Adrenal gland (tissue), 19 donors: ENCODE measurements at places on chromosomes 2 and 18. TPM values are rescaled to one million over a fixed set of nuclear protein-coding genes. Genes with fewer than 3 reads are reported as not detected.
A peak's percentile ranks its signal among the peaks of the same experiment; 100 is the strongest.

Gene C1GALT1C1L
- total RNA-seq = 0.71 TPM

Gene MERTK
- 152 TPM for total RNA-seq

Gene TBR1
- total RNA-seq = not detected

Gene HOXD4
- 8.1 TPM for total RNA-seq

Gene COL4A4
- total RNA-seq = 26.7 TPM

- no peak overlapping the region for H3K27ac ChIP-seq
- no peaks in the 10 kb centered on the region for H3K36me3 ChIP-seq
- H3K4me3 ChIP-seq = no peak overlapping the region
- peak; percentile 75 for DNase-seq
- H3K4me1 ChIP-seq = no peaks in the 10 kb centered on the region
Observed at GRCh38 chr2:55490554-55490953, 29.0 kb upstream of the CFAP36 start.

GRCh38 chr2:4175343-4175742 lies 472.0 kb downstream of the DCDC2C start:
- H3K27ac ChIP-seq = no peak overlapping the region
- no peak overlapping the region for H3K4me3 ChIP-seq
- no peaks in the 10 kb centered on the region for H3K4me1 ChIP-seq
- DNase-seq = no peak
- no peaks in the 10 kb centered on the region for H3K36me3 ChIP-seq

DNA sequence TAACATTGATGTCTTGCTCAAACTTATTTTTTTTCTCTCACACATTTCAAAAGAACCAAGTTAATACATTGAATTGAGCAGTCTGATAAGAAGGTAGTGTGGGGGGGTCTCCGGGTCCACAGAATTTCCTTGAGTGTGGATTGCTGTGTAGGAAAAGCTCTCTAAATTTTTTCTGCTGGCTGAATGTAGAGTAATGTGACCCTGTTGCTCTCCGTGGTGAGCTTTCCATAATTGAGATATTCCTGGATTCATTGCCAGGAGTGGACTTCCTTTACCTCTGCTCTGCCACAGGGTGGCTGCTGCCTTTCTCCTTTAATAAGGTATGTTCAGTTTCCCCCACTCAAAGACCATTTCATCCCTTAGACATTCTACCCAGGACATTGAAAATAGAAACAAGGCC lies 50.9 kb downstream of the PKP4 start:
- no peaks in the 10 kb centered on the region for H3K36me3 ChIP-seq
- H3K4me3 ChIP-seq = no peak overlapping the region
- DNase-seq = no peak
- no peaks in the 10 kb centered on the region for H3K27me3 ChIP-seq
- H3K27ac ChIP-seq = no peak overlapping the region

DNA sequence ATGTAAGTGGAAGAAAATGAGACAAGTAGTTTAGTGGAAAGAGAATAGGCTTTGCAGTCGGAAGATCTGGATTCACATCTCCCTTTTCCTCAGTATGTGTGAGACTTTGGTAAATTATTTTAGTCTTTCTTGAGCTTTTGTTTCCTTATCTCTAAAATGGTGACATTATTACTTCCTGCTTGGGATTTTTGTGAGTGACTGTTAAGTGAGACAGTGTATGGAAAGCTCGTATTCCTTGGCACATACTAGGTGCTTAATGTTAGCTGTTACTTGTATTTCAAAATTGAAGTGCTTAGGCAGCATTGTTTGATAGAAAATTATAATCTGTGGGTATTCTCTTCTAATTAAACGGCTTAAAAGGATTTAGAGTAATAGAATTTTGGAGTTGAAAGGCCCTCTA lies 2.0 kb downstream of the ZNF638 start:
- no peak for DNase-seq
- no peaks in the 10 kb centered on the region for H3K27me3 ChIP-seq
- peaks cover 29% of the 10 kb centered on the region for H3K4me1 ChIP-seq
- H3K36me3 ChIP-seq = no peaks in the 10 kb centered on the region

- no peak for DNase-seq
- H3K27me3 ChIP-seq = no peaks in the 10 kb centered on the region
- H3K36me3 ChIP-seq = no peaks in the 10 kb centered on the region
- H3K4me3 ChIP-seq = no peak overlapping the region
- peaks cover 16% of the 10 kb centered on the region for H3K4me1 ChIP-seq
Observed at GRCh38 chr2:152363936-152364335, 29.0 kb downstream of the FMNL2 start.

DNA sequence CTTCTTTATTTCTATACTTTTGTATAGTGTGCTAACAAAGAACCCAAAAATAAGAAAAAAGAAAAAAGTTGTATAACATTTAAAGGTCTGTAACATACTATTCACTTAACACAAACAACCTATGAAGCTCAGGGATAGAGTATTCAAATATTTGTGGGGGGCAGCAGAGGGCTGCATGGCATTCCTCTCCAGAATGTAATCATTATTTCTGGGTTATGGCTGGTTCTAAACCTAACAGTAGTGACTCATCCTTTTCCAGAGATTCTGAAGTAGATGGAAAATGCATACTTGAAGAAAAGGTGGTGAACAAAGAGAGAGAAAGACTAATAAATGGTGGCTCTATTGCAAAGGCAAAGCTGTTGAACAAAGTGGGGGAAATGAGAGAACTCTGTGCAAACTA lies 249.4 kb downstream of the NRXN1 start:
- H3K4me3 ChIP-seq = no peak overlapping the region
- H3K27ac ChIP-seq = no peak overlapping the region
- no peaks in the 10 kb centered on the region for H3K27me3 ChIP-seq

GRCh38 chr2:42360493-42360889 lies 526 bp downstream of the COX7A2L start:
- no peak for DNase-seq
- no peaks in the 10 kb centered on the region for H3K36me3 ChIP-seq
- peak overlapping the region; percentile 89 for H3K4me3 ChIP-seq
- H3K27ac ChIP-seq = peak overlapping the region; percentile 96

- H3K27ac ChIP-seq = no peak overlapping the region
- no peaks in the 10 kb centered on the region for H3K4me1 ChIP-seq
- H3K4me3 ChIP-seq = no peak overlapping the region
- no peak for DNase-seq
- H3K27me3 ChIP-seq = no peaks in the 10 kb centered on the region
Observed at GRCh38 chr18:39434223-39434920, 1868.8 kb upstream of the CELF4 start.

GRCh38 chr2:191622374-191623320 lies 55.3 kb upstream of the NABP1 start:
- peaks cover 5% of the 10 kb centered on the region for H3K4me1 ChIP-seq
- DNase-seq = no peak
- H3K27me3 ChIP-seq = no peaks in the 10 kb centered on the region
- no peak overlapping the region for H3K4me3 ChIP-seq
- no peak overlapping the region for H3K27ac ChIP-seq

DNA sequence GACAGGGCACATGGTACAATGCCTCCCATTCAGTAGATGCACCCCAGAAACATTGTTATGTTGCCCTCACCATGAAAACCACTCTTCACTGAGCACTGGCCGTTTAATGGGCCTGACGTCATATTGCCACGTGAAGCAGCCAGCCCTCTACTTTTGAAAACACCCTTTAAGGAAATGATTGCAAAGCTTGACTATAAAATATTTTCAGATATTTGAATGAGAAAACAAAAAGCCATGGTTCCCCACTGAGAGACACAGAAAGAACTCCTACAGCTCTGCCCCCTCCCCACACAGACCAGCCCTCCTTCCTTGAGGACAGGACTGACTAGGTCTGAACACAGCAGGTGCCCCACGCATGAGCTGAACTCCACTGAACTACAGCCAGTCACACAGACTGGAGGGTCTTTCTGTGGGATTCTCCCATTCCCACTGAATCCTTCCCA lies 349.1 kb downstream of the ANAPC1 start:
- no peak for DNase-seq
- H3K4me3 ChIP-seq = no peak overlapping the region

GRCh38 chr18:4236940-4237663 lies 218.0 kb downstream of the DLGAP1 start:
- no peaks in the 10 kb centered on the region for H3K27me3 ChIP-seq
- no peak overlapping the region for H3K27ac ChIP-seq
- no peaks in the 10 kb centered on the region for H3K36me3 ChIP-seq
- H3K4me3 ChIP-seq = no peak overlapping the region
- no peak for DNase-seq
- H3K4me1 ChIP-seq = no peaks in the 10 kb centered on the region

DNA sequence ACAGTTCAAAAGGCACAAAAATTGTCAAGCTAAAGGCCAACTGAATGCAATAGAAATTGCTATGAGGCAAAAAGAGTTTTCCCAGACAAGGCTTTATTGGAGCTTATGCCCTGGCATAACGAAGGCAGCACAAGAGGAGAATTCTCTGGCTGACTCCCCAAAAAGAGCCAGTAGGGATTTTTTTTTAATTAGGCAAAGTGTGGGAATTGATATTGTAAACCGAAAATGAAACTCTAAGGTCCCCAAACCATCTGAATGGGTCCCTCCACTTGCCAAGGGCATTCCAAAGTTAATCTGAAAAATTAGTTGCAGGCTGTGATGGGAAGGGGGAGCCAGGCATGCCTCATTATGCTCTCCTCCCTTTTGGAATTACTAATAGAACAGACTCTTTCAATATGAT lies 118.9 kb downstream of the SPOPL start:
- H3K36me3 ChIP-seq = no peaks in the 10 kb centered on the region
- DNase-seq = no peak
- no peak overlapping the region for H3K27ac ChIP-seq
- no peaks in the 10 kb centered on the region for H3K27me3 ChIP-seq
- no peak overlapping the region for H3K4me3 ChIP-seq

- no peak overlapping the region for H3K4me3 ChIP-seq
- DNase-seq = peak; percentile 19
- peak overlapping the region; percentile 33 for H3K27ac ChIP-seq
- H3K36me3 ChIP-seq = no peaks in the 10 kb centered on the region
Observed at GRCh38 chr2:190093793-190094192, 31.3 kb upstream of the MSTN start.

- DNase-seq = no peak
- H3K4me3 ChIP-seq = no peak overlapping the region
- no peaks in the 10 kb centered on the region for H3K27me3 ChIP-seq
Observed at GRCh38 chr2:150051004-150051403, 436.5 kb downstream of the RND3 start.

- H3K27me3 ChIP-seq = no peaks in the 10 kb centered on the region
- no peak for DNase-seq
- no peak overlapping the region for H3K4me3 ChIP-seq
- no peaks in the 10 kb centered on the region for H3K36me3 ChIP-seq
- no peaks in the 10 kb centered on the region for H3K4me1 ChIP-seq
- H3K27ac ChIP-seq = no peak overlapping the region
Observed at GRCh38 chr2:189393440-189394111, 47.7 kb upstream of the WDR75 start.

DNA sequence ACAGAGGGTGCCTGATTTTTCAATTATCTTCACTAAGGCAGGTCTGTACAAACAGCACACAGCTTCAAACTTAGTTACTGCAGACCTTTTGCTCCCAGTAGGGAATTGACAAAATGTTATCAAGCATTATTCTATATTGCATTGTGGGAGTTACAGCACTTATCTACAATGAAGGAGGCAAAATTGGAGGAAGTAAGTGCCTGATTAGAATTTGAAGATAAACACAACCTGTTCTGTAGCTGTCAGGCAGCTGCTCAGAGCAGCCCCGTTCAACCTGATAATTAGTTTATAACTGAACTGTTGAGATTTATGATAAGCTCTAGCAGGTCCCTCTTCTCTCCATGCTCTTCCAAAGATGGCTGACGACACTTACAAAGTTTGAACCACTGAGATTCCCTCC lies 364.4 kb upstream of the CYRIA start:
- H3K27ac ChIP-seq = no peak overlapping the region
- no peaks in the 10 kb centered on the region for H3K36me3 ChIP-seq
- H3K27me3 ChIP-seq = no peaks in the 10 kb centered on the region
- no peaks in the 10 kb centered on the region for H3K4me1 ChIP-seq
- H3K4me3 ChIP-seq = no peak overlapping the region

DNA sequence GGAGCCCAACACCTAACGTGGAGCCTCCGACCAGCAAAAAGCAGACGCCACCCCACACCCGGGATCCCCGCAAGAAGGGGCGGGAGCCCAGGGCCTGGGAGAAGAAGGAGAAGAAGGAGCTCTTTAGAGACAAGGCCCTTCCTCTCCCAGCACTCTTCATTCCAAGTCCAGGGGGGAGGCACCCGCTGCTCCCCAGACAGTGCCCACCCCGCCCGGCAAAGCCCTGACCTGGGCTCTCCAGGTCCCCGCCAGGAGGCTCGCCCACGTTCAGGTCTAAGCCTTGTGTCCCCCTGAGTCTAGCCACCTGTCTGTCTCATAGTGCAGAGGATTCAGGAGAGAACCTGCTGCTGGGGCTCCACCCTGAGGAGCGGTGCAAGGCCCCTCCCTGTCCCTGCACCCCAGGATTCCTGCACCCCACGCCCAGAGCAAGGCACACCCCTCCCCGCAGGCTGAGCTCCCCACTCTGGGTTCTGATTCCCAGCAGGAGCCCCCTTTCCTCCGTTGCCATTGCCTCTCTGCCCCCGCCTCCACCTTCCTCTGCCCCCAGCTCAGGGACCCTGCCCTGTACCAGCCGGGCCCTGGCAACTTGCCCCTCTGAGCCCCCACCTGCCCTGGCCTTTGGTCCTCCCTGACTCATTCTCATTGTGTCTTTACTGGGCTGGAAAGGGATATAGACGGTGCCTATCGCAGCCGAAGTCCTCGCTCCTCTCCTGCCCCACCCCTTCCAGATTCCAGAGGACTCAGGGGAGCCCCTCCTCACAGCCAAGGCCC lies 33.5 kb upstream of the GPC1 start:
- no peak overlapping the region for H3K27ac ChIP-seq
- no peak overlapping the region for H3K4me3 ChIP-seq
- DNase-seq = peak; percentile 18
- H3K36me3 ChIP-seq = no peaks in the 10 kb centered on the region
- H3K4me1 ChIP-seq = no peaks in the 10 kb centered on the region
- no peaks in the 10 kb centered on the region for H3K27me3 ChIP-seq

DNA sequence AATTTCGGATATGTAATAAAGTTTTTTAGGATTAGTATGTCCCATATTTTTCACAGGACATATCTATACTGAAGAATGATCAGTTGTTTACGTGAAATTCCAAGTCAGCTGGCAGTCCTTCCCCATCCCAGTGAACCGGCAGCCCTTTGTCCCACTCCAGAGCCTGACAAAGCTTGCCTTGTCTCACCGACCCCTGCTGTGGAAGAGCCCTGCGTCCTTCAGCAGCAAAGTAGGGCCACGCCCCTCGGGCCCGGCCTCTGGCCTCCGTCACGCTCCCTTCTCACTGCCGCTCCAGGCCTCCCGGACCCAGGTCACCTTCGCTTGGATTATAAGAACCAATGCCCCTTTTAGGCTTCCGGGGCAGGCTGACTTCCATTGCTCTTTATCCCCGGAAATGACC lies 89.8 kb upstream of the TGIF1 start:
- DNase-seq = no peak
- H3K27ac ChIP-seq = no peak overlapping the region
- no peaks in the 10 kb centered on the region for H3K4me1 ChIP-seq
- no peaks in the 10 kb centered on the region for H3K27me3 ChIP-seq
- H3K4me3 ChIP-seq = no peak overlapping the region
- no peaks in the 10 kb centered on the region for H3K36me3 ChIP-seq
